ENCODE measurements at places on chromosomes 4 and X.

DNA sequence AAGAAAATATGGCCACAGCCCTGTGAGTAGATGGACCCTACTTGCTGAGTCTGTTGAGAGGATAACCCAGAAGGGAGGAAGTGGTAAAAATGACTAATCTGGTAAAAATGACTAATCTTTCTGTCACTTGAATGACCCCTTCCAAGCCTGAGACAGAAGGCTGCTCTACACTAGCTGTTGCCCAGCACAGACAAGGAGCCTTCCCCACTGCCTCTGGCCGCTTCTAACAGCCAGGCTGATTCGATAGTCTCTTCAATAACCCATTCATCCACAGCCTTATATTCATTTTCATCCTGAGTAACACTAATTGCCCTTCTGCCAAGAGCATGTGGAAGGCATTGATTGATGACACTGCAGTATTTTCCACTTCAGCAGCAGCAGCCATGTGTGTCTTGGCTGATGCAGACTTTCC is 18.4 kb downstream of the MAGEB17 start:
- no peak for DNase-seq

GRCh38 chr4:46387956-46388355 is 2.0 kb downstream of the GABRA2 start:
- DNase-seq = no peak

DNA sequence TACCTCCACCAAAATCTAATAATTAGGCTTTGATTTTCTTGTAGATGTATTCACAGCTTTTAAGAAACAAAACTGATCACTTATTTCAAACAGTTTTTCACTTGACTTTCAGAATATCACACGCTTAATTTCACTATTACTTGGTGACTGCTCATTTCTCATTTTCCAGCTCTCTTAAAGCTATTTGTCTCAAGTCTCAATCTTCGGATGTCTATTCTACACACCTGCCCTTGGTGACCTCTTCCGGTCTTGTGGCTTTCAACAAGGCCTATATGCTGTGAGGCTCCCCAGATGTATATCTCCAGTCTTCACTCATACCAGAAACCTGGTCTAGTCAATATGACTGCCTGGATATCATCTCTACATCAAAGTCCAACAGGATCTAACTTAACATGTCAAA is 34.9 kb upstream of the ANXA10 start:
- no peak for DNase-seq

DNA sequence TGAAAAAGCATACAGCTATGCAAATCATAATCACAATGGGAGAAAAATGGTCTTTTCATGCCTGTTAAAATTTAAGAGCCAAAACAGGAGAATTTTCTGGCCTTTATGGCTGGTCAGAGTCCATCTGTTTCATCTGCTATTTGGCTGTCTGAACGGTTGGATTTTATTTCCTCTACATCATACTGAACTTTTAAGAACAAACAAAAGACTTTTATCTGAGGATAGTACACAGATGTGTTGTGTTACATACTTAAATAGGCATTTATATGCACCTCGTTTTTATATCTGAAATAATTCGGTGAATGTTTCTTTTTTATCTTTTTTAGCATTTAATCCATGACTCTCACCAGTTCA is 18.0 kb upstream of the WWC2 start:
- no peak for DNase-seq

DNA sequence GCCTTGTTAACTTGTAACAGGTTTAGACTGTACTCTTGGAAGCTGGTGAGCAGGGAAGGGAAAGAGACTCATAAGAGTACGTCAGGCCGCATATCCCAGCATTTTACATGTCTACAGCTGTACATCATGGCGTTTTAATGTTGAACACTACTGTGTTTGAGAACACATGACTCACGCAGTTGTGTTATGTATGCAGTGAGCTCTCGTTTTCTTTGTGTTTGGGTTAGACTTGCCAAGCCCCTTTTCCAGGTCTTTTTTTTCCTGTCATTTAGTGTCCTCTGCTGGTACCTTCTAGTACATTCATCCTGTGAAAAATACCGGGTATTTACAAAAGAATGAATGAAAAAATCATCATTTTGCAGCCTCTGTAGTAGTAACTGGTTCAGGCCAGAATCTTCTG is 35.3 kb downstream of the SMS start:
- DNase-seq = no peak

GRCh38 chrX:154505734-154506133 is 10.3 kb downstream of the FAM3A start:
- DNase-seq = no peak

- DNase-seq = no peak
These were observed 408.9 kb upstream of the CTSO start for GRCh38 chr4:156362581-156362980.

- DNase-seq = no peak
These were observed 67.9 kb upstream of the NRK start for GRCh38 chrX:105754286-105754964.

GRCh38 chrX:426881-427280 is 40.2 kb upstream of the PPP2R3B start:
- DNase-seq = no peak

DNA sequence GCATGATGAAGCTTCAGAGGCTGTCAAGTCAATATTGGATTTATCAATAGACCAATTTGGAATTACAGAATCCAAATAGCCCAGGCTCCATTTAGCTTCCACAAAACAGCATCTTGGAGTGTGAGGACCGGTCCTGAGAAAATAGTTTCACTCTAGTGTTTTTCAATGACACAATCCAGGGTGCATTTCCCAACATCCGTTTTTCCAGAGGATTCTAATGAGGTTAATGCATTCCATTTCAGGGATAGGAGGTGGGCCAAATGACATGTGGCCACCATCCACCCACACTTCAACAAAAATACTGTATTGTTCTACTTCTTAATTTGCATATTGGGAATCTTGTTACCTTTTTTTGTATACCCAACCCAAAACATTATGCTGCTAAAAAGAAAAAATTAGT is 229.8 kb upstream of the LDB2 start:
- DNase-seq = no peak

DNA sequence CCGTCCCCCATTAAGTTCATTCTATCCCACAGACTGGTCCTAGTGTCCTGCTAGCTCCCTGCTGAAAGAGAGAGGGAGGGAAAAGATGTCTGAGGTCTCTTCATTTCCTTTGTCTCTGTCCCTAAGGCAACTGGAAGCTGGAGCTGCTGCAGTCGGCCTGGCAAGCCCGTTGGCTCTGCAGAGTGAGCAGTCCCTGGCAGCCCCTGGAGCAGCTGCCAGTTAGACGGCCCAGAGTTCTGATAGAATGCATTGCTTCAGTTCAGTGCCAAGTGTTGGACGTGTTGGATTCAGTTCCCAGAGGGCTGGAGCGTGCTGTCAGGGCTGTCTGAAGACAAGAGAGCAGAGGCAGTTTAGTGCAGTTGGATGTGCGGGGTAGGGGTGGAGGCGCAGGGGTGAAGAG is 975 bp downstream of the KCNE5 start:
- no peak for DNase-seq

DNA sequence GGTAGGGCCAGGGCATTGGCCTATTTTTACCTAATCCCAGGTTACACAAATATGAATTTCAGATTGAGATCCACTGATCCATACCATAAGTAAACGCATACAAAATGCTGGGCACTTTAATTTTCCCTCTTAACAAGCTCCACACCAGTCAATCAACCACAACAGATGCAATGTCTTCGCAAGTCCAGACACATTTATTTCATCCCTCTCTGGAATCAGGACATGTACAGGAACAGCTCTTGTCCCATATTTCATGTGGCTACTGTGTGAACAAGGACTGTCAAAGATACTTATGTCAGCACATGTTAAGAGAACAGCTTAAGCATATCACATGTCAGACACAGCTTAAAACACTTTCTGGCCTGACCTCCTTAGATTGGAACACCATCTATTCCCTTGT is 145.9 kb downstream of the PPP3CA start:
- DNase-seq = no peak

GRCh38 chr4:175656649-175657048 is 155.4 kb downstream of the GPM6A start:
- no peak for DNase-seq

DNA sequence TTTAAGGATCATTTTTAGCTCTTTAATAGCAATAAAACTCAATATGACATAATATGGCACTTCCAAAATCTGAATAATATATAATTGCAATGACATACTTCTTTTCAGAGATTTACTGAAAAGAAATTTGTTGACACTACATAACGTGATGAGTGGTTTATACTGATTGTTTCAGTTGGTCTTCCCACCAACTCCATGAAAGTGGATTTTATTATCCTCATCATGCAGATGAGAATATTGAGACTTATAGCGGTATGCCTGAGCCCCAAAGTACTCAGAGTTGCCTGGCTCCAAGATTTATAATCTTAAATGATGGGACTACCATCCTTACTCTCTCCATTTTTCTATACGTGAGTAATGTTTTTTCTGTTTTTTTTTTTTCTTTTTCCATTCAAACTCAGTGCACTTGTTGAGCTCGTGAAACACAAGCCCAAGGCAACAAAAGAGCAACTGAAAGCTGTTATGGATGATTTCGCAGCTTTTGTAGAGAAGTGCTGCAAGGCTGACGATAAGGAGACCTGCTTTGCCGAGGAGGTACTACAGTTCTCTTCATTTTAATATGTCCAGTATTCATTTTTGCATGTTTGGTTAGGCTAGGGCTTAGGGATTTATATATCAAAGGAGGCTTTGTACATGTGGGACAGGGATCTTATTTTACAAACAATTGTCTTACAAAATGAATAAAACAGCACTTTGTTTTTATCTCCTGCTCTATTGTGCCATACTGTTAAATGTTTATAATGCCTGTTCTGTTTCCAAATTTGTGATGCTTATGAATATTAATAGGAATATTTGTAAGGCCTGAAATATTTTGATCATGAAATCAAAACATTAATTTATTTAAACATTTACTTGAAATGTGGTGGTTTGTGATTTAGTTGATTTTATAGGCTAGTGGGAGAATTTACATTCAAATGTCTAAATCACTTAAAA is 15.3 kb downstream of the ALB start:
- no peak for DNase-seq

DNA sequence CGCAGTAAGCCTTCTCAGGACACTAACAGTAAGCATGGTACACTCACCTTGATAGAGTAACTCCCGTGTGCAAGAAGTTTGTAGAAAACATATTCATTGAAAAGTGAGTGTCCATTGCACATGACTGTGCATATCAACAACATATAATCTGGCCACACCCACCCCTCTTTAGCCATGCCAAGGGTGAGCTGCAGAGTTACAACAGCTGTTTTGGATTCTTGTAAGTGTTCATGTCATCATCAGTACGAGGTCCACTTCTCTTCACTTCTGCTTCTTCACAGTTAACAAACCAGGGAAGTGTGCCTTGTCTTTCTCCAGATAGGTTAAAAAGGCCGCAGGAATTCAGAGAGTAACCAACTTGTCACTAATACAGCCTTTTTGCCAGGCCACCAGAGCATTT is 116.6 kb downstream of the IRF2 start:
- DNase-seq = no peak

DNA sequence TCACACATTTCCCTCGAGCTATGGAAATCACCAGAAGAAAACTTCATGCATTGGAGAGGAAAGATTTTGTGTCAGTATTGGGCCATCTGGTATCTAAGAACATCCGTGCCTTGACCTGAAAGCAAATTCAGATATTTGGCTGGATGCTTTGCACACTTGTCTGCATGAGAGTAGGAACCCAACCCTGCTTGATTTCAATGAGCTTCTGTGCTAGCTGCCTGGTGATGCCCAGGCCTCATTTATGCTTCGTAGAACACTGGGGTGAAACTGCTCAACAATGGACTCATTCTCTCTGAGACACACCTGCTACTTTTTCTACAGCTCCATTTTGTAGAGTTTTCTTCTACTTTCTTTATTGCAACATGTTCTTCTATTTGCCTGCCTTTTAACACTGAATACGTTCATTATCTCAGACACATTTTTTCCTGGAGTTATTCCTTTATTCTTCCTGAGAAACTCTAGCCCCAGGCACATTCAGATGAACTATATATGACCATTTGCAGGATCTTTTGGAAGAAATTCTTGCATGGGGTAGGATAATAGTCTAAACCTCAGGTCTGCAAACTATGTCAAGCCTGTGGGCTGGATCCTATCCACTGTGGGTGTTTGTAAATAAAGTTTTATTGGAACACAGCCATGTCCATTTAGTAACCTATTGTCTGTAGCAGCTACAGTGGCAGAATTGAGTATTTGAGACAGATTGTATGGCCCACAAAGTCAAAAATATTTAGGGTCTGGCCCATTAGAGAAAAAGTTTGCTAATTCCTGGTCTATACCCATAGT is 83.8 kb upstream of the CLCN4 start:
- no peak for DNase-seq

DNA sequence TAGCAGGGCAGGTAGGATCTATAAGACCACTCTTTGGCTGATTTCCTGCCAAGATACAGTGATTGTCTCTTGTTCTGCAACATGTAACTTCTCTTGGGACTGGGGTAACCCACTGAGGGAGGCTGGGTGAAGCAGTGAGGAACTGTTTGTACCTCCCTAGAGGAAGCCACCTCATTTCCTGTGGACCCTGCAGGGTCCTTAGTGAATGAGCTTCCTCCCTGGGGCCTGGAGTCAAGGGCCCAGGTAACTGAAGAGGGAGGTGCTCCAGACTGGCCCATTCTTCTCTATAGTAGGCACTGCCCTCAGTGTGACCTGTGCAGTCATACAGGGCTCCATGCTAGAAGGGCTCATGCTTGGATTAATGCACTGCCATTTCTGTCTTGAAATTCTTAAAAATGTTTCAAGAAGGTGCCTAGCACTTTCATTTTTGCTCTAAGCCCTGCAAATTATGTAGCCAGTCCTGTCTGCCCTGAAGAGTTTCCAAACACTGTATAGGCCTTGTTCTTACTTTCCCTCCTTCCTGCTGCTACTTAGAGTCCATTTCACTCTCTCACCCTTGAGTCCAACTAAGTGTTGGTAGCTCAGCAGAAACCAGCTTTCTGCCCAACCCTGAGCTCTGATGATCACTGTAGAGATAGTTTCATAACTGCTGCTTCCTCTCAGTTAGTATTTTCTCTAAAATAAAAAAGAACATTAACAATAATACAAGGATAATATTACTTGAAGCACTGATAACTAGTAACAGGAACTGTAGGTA is 8.5 kb upstream of the GRIA3 start:
- no peak for DNase-seq

DNA sequence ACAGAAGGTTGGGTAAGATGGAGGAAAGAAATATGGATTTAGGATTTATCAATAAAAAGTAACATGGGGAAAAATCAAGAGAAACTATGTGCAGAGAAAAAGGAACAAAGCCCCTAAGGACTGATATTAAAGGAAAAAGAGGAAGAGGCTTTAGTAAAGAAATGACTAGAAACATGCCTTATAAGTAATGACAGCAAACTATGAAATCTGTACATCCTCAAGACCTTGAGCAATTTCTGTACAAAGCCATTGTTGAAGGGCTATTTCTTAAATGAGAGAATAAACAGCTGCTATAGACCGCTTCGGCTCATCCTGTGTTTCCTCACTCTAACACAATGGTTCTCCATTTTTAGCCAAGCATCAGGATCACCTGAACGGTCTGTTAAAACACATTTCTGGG is 180.3 kb upstream of the ATOH1 start:
- DNase-seq = no peak

DNA sequence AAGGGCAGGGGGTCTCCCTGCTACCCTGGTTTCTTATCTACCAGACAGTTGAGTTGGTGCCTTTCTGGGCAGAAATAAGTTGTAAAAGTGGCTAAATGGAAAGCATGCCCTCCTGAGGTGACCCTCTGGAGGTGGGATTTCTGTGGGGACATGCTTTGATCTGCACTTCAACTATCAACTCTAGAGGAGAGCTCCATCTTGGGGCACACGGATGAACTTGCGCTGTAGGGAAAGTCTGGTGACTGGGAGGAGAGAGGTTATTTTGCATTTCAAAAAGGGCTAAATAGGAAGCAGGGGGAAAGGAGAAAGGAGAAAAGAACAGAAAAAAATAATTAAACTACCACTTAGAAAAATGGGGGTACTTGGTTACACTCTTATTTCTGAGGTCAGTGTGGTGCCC is 12.7 kb upstream of the RHOXF2B start:
- no peak for DNase-seq

All from NCI-H1105 (cell line).